Fibroblast of skin of left biceps (primary cell): ENCODE measurements at places on chromosomes 6 and 20.
A peak's percentile ranks its signal among the peaks of the same experiment; 100 is the strongest.

DNA sequence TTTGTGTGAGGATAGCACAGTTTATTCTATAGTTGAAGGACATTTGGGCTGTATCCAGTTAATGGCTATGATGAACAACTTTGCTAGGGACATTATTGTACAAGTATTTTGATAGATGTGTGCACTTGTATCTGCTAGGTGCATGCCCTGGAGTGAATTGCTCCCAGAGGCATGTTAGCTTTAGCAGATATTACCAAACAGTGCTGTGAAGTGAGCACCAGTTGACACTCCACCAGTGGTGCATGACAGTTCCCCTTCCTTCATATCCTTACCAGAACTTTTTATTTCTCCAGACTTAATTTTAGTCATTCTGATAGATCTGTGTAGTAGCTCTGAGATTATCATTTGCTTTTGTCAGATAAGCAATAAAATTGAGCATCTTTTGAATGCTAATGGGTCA, 48.9 kb upstream of the ENPP5 start:
- no peak for DNase-seq

DNA sequence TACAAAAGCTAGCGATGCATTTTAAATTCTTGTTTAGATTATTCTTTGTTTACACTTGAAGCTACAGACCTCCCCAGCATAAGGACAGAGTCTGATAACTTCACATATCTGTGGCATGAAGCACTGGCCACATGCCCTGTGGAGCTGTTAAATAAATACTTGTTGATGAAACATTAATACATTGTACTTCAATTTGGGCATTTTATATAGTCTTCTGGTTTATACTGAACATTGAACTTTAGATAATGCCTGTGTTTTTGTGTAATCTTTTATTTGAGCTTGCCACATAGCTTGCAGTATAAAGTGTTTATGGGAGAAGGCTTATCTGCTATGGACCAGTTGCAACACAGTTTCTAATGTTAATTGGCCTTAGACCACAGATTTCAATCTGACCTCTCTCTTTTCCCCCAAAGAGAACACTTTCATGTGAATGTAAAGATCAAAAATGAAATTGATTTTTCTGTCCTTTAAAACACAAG, 48.2 kb downstream of the FRK start:
- DNase-seq, result no peak

DNA sequence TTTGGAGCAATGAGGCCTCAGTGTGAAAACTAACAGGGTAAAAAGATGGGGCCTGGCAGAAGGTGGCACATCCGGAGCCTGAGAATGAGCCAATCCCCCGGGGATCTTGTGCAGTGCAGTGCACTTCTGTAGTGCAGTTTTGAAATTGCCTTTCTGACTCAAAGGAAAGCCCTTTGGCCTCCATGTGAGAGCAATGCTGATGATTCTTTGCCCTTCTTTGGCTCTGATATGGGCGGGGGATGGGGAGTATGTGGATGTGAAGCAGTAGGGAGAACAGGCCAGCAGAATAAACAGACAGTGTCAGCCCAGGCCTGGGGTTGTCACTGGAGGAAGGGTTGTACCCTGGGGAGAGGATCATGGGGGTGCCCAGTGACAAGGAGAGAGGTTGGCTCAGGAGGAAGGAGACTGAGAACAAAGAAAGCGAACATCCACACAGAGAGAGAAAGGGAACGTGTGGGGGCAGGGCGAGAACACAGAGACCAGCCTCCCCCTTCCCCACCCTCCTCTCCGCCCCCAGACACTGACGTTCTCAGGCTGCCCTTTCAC, 351.2 kb downstream of the CDC5L start:
- peak; percentile 44 for DNase-seq

GRCh38 chr20:43185901-43186300, 3.8 kb downstream of the PTPRT start:
- DNase-seq, result no peak

- no peak for DNase-seq
These were observed 52.5 kb downstream of the MMUT start for GRCh38 chr6:49410564-49410963.

DNA sequence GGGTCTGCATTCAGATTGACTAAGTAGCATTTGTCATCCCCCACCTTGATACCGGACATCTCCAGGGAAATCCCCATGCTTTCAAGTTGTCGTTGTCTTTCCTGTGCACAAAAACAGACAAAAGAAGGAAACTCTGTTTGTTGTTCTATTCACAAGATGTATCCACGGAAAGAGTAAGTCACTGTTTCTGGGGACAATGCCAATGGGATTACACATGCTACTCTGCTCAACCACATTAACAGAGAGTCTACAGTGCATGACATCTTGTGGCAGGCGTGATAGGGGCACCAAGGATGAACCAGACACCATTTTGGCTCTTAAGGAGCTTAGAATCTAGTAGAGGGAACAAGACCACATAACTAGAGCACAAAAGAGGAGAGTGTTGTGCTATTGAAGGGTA, 124.4 kb upstream of the NUP153 start:
- DNase-seq, result peak; percentile 4

GRCh38 chr6:26230351-26230750, 134.6 kb upstream of the BTN3A2 start:
- no peak for DNase-seq

GRCh38 chr20:48678421-48678820, 149.4 kb downstream of the PREX1 start:
- DNase-seq, result no peak

DNA sequence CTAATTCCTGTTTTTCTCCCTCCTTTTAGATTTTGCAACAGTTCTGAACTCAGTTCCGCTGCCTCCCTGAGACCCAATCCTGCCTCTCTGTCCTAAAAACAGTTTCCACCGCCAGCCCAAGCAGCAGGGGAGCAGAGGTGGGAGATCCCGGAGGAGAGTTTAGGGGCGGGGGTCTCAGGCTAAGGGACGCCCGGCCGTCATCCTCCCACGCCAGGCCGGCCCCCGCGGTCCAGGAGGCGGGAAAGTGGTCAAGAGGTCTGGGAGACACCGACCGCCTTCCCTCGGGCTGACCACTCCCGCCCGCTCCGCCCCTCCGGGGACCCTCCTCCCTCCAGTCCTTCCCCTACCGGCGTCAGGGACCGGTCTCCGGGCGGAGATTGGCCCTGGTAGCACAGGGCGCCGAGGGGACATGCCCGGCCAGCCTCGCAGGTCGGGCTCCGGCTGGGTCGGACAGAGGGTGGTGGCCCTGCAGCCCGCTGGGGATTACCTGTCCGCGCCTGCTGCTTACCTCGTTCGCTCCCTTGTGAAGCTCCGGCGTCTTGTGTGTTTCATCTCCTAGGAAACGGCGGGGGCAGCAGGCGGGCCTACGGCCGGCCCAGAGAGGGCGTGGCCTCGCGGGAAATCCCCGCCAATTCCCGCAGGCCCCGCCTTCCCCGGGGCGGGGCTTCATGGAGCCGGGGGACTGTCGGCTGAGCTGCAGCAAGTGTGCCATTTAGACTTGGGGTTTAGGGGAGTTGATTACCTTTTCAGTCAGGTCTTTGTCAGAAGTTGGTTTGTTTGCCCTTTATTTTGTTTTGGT, at the start of gene MAK:
Gene MAK (minus strand): TSS at position 545 of the 799 bp plus-strand sequence. CDS start 7,891 bp downstream, outside the sequence.
- peak; percentile 14 for DNase-seq

GRCh38 chr6:56148488-56149186, 98.7 kb downstream of the COL21A1 start:
- peak; percentile 70 for DNase-seq

GRCh38 chr20:45783656-45784294, 7.9 kb downstream of the WFDC3 start:
- no peak for DNase-seq

- DNase-seq, result peak; percentile 38
These were observed 368.9 kb upstream of the JARID2 start for GRCh38 chr6:14876778-14877613.

DNA sequence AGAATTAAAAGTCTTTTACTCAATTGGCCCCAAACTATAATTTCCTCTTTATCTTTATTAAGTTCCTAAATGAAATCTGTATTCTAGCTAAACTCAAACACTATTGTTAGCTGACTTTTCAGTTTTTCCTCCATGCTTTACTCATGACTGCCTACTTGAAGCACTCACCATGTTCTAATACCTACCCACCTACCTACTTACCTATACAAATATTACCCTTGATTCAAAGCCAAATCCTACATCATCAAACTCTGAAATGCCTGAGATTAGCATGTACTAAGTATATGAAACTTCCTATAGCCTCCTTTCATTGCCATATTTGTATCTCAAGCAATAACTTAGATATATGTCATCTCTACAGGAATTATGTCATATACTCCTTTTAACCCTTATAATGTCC, 259.7 kb downstream of the HDGFL1 start:
- no peak for DNase-seq

GRCh38 chr20:10474606-10475184, 39.6 kb downstream of the SLX4IP start:
- no peak for DNase-seq

- DNase-seq, result no peak
These were observed 60.5 kb upstream of the EXOC2 start for GRCh38 chr6:753486-753885.

DNA sequence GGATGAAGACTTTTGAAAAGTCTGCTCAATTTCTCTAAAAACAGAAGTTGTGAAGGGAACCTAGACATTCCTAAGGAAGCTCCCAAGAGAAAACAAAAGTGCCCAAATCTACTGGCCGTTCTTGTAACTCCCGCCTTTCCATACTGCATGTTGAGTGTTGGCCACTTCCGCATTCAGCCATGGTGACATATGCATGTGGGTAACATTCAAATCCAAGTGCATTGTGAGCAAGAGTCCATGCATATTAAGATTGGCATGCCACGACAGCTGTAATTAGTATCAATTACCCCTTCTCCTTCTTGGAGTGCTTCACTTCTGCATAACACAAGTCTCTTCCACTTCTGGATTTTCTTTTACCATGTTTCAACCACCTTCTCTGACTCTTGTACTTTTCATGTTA, 8.4 kb downstream of the SLC35D3 start:
- no peak for DNase-seq

DNA sequence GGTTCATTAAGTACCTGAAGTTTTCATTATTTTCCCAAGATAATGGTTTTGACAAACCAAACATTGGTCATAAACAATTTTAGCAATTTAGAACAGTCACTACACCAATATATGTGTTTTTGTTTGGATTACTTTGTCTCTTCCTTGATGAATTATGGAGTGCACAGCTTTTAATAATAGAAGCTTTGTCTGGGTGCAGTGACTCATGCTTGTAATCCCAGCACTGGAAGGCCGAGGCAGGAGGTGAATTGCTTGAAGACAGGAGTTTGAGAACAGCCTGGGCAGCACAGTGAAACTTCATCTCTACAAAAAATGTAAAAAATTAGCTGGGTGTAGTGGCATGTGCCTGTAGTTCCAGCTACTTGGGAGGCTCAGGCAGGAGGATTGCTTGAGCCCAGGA, 89.4 kb upstream of the ANKEF1 start:
- no peak for DNase-seq

DNA sequence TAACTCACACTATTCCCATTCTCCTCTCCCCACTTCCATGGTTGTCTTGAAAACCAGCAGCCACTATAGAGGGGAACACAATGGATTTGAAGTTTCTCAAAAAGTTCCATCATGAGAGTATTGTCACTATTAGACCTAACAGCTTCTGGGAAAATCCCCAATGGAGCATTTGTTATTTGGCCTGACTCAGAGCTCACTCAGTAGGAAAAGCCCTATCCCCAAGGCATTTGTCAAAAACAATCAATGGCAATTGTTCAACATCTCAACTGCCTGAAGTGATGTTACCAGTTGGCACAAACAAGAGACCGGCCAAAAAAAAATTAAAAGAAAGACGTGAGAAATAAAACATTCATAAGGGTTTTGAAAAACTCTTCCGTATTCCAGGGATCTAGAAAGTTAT, 98.8 kb downstream of the MYLK4 start:
- DNase-seq, result no peak

- DNase-seq, result no peak
These were observed 402.9 kb upstream of the RUNX2 start for GRCh38 chr6:44925100-44925739.

- no peak for DNase-seq
These were observed 10.8 kb upstream of the AGPAT4 start for GRCh38 chr6:161284653-161285052.

- no peak for DNase-seq
These were observed 156.2 kb downstream of the BTBD9 start for GRCh38 chr6:38483526-38483925.

- no peak for DNase-seq
These were observed 28.0 kb downstream of the ASXL1 start for GRCh38 chr20:32386091-32386490.

GRCh38 chr6:144131248-144131709, 19.0 kb upstream of the STX11 start:
- DNase-seq, result peak; percentile 51

DNA sequence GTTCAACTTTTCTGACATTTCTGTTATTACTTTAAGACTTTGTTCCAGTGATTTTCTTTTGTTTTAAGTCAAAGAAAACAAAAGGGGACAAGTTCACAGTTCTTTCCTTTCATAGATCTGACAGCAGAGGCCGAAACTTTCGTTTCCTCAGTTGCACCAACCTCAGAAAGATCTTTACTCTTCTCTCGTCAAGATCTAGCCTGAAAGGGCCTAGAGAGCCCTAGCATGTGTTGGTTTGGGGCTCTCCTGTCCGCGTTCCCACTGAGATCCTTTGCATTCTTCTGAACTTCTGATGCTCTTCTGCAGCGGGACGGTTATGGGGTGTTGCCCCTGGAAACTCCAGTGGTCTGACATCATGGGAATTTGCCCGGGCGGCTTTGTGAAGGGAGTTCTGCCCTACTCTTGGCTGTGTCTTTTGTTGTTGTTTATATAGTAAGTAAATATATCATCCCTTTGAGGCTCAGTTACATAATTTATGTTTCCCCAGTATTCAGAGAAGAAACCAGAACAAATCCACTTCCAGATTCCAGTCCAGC, 129.1 kb downstream of the SASH1 start:
- no peak for DNase-seq

DNA sequence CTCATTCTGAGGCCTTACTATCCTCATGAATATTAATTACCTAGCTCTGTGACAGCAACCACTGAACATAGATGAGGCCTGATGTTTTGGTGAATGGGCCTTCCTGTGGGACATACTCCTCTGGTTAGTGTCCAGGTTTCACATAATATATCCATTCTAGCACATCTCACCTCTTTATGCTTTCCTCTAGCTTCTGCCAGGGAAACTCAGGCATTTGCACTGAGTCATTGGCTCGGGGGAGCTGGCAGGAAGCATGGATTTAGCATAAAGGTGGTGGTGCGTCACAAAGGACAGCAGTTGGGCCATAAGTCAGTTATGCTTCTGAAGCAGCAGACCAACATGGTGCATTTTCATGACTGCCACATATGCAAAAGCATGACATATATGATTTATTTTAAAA, 37.5 kb upstream of the TMEM170B start:
- DNase-seq, result no peak

DNA sequence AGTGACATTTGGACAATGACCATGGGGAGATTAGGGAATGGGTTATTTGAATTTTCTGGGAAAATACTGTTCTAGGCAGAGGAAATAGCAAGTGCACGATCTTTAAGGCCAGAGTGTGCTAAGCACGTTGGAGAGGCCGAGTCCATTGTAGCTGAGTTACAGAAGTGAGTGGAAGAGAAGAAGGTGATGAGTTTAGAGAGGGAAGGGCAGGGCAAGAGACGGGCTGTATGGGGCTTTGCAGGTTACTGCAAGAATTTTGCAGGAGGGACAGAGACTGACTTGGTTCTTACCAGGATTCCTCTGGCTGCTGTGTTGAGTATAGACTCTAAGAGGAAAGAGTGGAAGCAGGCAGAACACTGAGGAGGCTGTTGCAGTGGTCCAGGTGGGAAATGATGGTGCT, 1.1 kb upstream of the NCOA3 start:
- DNase-seq, result no peak

- DNase-seq, result no peak
These were observed 4.0 kb upstream of the ZMYND8 start for GRCh38 chr20:47360297-47361056.
